Lung (tissue), 17 donors: ENCODE measurements at places on chromosomes 5 and 9. TPM values are rescaled to one million over a fixed set of nuclear protein-coding genes. Genes with fewer than 3 reads are reported as not detected.

The NUTM2G gene
- not detected for polyA plus RNA-seq

- DNase-seq: no peak
These were observed 279.5 kb upstream of the ADAMTS16 start for GRCh38 chr5:4860631-4861030.

- no peak for DNase-seq
These were observed 137.5 kb upstream of the RASGRF2 start for GRCh38 chr5:80822640-80823039.

The COL15A1 gene
- polyA plus RNA-seq: 8.1 TPM

GRCh38 chr5:76861612-76862011 is 11.8 kb downstream of the S100Z start:
- DNase-seq: peak; percentile 67
